Activated naive CD4-positive, alpha-beta T cell treated with anti-CD3 and anti-CD28 coated beads, Interleukin-2, amount 10 ng/mL, durations not matched to agents 7 days and 5 days (primary cell): ENCODE measurements at places on chromosomes 6 and 20.

- DNase-seq, result no peak
These were observed 232.0 kb downstream of the ANKRD60 start for GRCh38 chr20:57996465-57996864.

GRCh38 chr20:4601630-4602296 lies 119.9 kb upstream of the PRND start:
- no peak for DNase-seq

DNA sequence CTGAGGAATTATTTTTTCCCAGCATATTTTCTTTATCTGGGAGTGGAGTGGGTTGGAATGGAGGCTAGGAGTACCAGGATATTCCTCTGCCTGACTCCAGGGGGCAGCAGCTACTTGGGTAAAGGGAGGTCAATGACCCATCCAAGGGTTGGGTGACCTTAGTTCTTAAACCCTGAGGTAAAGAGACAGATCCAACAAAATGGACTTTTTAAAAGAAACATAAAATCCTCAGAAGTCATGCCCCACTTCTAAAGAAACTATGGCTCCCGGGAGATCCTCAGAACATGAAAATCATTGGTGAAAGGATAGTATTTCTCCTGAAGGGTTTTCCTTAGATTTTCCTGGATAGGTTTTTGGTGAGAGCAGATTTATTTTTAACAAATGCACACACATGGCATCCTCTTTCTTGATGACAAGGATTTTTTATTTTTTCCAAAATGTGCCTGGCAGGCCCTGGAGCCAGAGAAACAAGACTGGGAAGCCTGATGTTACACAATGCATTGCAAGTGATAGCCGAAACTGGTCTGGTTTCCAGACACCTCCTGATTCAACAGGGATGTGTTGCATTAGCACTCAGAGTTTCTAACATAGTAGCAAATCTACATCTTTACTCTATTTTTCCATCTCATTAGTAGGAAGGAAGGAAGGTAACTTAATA lies 240.9 kb upstream of the BTBD3 start:
- peak; percentile 21 for DNase-seq

DNA sequence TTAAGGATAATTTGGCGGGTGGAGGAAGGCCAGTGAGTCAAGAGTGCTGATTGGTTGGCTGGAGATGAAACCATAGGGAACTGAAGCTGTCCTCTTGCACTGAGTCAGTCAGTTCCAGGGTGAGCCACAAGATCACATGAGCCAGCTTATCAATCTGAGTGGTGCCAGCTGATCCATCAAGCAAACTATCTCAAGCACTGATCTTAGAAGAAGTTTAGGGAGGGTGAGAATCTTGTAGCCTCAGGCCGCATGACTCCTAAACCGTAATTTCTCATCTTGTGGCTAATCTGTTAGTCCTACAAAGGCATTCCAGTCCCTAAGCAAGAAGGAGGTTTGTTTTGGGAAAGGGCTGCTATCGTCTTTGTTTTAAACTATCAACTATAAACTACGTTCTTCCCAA lies 954.3 kb downstream of the KIF16B start:
- no peak for DNase-seq

DNA sequence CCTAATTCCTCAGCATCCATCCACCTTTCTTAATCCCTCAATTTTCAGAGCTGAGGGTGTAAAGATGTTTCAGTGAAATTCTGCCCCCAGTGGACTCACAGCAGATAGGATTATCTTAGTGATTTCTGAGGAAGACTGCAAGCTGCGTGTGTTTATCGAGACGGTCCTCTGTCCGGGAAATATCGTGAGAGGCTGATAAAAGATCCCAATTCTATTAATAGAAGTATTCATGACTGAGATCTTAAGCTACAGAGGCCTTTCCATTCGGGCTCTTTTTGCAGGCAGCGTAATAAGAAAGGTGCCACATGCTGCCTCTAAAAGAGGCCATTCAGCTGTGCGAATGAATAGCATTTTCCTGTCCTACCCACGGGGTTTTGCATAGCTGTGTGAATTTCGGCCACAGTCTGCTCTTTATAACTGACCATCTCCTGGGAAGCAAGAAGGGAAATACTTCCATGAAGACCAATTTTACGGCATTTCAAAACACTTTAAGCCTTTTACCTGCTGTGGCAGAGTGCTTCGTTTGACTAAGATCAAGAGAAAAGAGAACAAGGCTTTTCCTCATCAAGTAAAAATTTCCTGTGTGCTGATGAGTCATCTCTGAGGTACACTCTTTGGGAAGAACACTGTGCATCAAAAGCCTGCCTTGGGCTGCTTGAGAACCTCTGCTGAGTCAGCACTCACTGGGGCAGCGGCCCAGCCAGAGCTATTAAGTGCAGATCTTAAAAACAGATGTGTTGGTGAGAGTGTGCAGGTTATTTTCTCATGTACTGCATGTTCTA lies 208.8 kb downstream of the ARHGAP18 start:
- DNase-seq, result no peak

DNA sequence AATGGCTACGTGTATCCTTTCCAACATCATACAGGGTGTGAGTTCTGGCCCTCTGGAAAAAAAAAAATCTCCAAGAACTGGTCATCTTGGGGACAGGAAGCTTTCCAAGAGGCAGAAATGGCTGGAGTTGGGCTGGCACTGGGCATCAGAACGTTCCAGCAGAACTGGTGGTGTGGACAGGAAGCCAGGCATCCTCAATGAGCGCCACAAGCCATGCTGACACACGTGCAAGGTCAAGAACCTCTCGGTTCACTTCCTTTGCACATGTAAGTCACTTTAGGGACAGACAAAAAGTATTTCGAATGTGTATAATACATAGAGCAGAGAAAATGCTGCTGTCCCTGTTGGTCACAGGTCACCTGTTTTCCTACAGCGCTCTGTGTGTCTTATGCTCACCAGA lies 27.4 kb upstream of the RIN2 start:
- no peak for DNase-seq

DNA sequence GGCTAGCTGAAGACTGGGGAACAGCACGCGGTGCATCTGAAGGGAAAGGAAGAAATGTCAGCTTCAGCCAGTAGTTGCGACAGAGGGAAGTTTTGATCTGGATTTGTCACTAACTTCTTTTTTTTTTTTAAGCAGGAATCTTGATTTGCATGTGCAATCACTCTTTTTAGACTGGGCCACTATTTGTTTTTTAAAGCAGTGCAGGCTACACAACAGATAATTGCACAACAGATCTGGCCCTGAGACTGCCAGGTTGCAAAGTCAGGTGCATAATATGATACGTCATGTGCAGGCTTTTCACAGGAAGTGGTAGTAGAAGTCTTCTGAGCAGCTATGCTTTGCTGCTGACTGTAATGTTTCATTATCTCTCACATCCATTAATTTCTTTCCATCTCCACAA lies 13.5 kb downstream of the PFDN4 start:
- peak; percentile 30 for DNase-seq
